ENCODE measurements at places on chromosomes 4 and X. TPM values are rescaled to one million over a fixed set of nuclear protein-coding genes. Genes with fewer than 3 reads are reported as not detected.

DNA sequence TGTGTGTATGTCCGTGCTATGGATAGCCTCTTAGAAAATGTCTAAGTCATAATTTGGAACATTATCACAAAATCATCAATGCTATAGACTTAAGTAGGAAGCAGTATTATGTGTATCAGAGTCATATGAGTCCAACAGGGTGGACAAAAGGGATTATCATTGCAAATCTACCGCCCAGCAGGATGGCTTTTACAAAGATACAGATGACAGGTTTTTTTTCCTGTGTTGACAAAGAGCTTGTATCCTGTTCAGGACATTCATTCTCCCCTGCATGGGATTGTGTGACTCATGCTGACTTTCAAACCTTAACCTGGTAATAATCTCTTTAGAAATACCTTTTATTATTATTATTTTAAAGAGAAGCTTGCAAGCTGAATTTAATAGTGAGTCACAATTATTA, 310.3 kb upstream of the GNPDA2 start:
- H3K4me3 ChIP-seq: no peak overlapping the region
- H3K4me1 ChIP-seq: no peaks in the 10 kb centered on the region
- H3K27me3 ChIP-seq: no peaks in the 10 kb centered on the region
- DNase-seq: no peak
- no peaks in the 10 kb centered on the region for H3K36me3 ChIP-seq
- H3K27ac ChIP-seq: no peak overlapping the region

DNA sequence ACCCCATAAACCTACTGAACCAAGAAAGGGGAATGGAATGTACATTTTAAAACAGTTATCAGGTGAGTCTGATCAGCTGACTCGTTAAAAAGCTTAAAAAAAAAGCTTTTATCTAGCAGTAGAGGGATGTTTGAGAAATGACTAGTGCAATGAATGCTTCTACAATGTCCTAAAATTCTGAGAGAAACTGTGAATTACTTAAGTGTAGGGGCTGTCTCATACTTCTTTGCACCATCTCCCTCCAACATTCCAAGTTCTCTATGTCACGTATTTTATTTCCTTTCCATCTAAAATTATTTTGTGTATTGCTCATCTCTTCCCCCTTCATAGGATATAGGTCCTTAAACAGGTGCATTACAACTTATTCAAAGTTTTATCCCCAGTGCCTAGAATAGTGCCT, 11.9 kb upstream of the AREG start:
- H3K4me1 ChIP-seq: no peaks in the 10 kb centered on the region
- DNase-seq: no peak
- H3K36me3 ChIP-seq: no peaks in the 10 kb centered on the region
- H3K27me3 ChIP-seq: no peaks in the 10 kb centered on the region
- no peak overlapping the region for H3K4me3 ChIP-seq
- no peak overlapping the region for H3K27ac ChIP-seq

Gene XIAP
- 33.0 TPM for total RNA-seq

DNA sequence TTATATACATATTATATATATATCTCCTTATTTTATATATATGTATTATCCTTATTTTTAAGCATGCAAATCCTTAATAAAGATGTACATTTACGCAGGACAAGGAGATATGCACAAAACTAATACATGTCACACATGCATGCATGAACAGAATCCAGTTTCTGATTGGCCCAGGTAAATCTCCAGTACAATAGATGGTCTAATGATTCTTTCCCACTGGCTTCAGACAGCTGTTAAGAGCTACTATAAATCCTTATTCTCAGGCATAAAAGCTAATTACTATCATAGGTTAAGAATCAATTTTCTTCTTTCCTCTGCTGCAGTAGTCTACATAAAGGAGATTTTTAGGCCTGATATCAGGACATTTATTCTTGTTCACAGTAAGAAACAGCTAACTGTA, 689.8 kb downstream of the KCTD8 start:
- DNase-seq: no peak
- H3K27ac ChIP-seq: no peak overlapping the region
- H3K27me3 ChIP-seq: no peaks in the 10 kb centered on the region
- H3K4me1 ChIP-seq: no peaks in the 10 kb centered on the region
- H3K4me3 ChIP-seq: no peak overlapping the region

- H3K27me3 ChIP-seq: no peaks in the 10 kb centered on the region
- no peak overlapping the region for H3K27ac ChIP-seq
- DNase-seq: no peak
- H3K4me1 ChIP-seq: no peaks in the 10 kb centered on the region
Measured at GRCh38 chrX:37818031-37818430, 29.3 kb downstream of the DYNLT3 start.

Data from naive thymus-derived CD4-positive, alpha-beta T cell (primary cell).